ENCODE measurements at places on chromosomes 1 and 21.

DNA sequence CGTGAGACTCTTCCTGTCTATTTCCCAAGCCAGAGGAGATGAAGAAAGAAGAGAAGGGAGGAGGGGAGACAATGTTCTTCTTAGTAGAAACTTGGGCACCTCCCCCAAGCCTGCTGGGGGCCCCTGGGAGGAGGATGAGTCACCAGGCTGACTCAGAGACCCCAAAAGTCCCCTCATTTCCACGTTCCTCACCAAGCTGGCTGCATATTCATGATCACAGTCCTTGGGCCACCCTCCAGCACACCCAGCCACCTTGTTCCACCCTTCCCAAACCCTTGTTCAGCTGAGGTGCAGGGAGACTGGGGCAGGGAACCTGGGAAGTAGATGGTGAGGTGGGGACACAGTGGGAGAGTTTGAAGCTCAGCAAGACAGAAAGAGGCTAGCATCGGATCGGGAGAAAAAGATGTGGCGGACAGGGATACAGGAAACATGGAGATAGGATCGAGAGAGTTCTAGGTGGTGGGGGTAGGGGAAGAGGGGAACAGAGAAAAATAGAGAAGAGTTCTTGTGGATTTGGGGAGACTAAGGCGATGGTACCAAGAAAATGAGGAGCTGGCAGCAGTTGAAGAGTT, 712 bp downstream of the RAB13 start:
- H3K4me1 ChIP-seq = peaks cover 32% of the 10 kb centered on the region
- no peak overlapping the region for H3K4me3 ChIP-seq
- H3K36me3 ChIP-seq = no peaks in the 10 kb centered on the region
- no peaks in the 10 kb centered on the region for H3K27me3 ChIP-seq

DNA sequence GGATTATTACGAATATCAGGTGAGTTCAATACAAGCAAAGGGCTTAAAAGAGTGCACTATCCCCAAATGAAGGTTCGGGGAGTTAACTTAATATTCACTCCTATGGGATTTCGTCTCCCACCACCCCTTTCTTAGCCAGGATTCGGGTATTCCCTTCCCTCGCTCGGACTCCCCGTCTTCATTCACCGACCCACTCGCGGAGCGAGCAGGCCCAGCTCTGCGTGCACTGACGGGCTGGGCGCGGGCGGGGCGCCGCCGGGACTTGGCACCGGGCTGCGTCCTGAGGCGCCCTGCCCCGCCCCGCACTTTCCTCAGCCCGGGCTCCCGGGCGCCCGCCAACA, 7.7 kb upstream of the MPZL1 start:
- peak overlapping the region; percentile 92 for H3K27ac ChIP-seq
- H3K27me3 ChIP-seq = peaks cover 7% of the 10 kb centered on the region
- H3K4me3 ChIP-seq = peak overlapping the region; percentile 84
- DNase-seq = no peak
- peaks cover 2% of the 10 kb centered on the region for H3K36me3 ChIP-seq

DNA sequence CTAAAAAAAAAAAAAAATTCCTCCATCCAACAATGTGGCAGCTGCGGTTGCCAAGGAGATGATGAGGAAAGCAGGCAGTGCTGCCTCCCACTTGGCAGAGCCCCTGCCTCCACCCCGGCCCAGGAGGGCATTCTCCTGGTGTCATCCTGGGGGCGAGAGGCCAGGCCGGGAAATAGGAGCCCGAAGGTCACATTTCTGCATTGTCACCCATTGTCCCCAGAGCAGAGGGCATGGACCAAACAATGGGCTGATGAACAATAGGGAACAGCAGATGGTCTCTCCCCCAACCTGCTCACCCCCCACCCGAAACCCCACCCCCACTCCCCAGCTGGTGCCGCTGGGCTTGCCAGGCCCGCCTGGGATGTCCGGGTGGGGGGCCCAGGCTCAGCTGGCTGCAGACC, 37.3 kb downstream of the CAMK2N1 start:
- no peaks in the 10 kb centered on the region for H3K36me3 ChIP-seq
- H3K27me3 ChIP-seq = peaks cover 16% of the 10 kb centered on the region
- no peaks in the 10 kb centered on the region for H3K4me1 ChIP-seq

- H3K27ac ChIP-seq = no peak overlapping the region
- H3K27me3 ChIP-seq = no peaks in the 10 kb centered on the region
- no peak overlapping the region for H3K4me3 ChIP-seq
- DNase-seq = no peak
- peaks cover 6% of the 10 kb centered on the region for H3K36me3 ChIP-seq
- peaks cover 23% of the 10 kb centered on the region for H3K4me1 ChIP-seq
Measured at GRCh38 chr1:243258731-243259130, 2.9 kb downstream of the SDCCAG8 start.
